ENCODE measurements at places on chromosomes 5 and 9. TPM values are rescaled to one million over a fixed set of nuclear protein-coding genes. Genes with fewer than 3 reads are reported as not detected.

- H3K4me3 ChIP-seq = peak overlapping the region; percentile 45
- peaks cover 2% of the 10 kb centered on the region for H3K4me1 ChIP-seq
- no peaks in the 10 kb centered on the region for H3K27me3 ChIP-seq
- H3K27ac ChIP-seq = peak overlapping the region; percentile 23
Observed at GRCh38 chr9:6715755-6716643, 41.8 kb upstream of the KDM4C start.

DNA sequence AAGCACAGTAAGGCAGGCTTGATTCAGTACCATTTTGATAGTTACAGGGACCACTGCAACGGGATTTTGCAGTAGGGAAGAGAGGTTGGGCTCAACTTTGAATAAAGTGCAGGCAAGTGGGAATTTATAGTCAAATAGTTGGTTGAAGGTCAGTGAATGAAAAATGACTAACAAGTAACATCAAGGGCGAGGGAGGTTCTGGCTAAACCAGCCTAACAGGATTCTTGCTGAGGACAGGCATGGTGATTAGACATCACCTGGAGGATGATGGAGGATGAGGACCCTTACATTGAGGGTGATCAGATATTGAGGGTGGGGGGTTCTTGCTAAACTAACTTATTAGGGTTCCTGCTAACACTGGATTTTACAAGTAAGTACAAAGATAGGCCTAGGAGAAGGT, 66.1 kb upstream of the SMC5 start:
- no peaks in the 10 kb centered on the region for H3K4me1 ChIP-seq
- no peaks in the 10 kb centered on the region for H3K27me3 ChIP-seq
- no peak overlapping the region for H3K27ac ChIP-seq

- no peaks in the 10 kb centered on the region for H3K27me3 ChIP-seq
- H3K36me3 ChIP-seq = no peaks in the 10 kb centered on the region
- DNase-seq = peak; percentile 92
- peak within 1 kb of the TSS; percentile 90 for H3K4me3 ChIP-seq
- peaks cover 10% of the 10 kb centered on the region for H3K4me1 ChIP-seq
Observed at GRCh38 chr5:151686674-151687407, at the start of gene SPARC. TSS of gene SPARC (minus strand) at chr5:151686915. CDS start at chr5:151676188, 10,727 bp downstream.

GRCh38 chr5:131423056-131423455, 159.2 kb downstream of the CDC42SE2 start:
- H3K27me3 ChIP-seq = no peaks in the 10 kb centered on the region
- no peak overlapping the region for H3K27ac ChIP-seq
- no peaks in the 10 kb centered on the region for H3K36me3 ChIP-seq
- H3K4me3 ChIP-seq = no peak overlapping the region
- H3K4me1 ChIP-seq = no peaks in the 10 kb centered on the region

DNA sequence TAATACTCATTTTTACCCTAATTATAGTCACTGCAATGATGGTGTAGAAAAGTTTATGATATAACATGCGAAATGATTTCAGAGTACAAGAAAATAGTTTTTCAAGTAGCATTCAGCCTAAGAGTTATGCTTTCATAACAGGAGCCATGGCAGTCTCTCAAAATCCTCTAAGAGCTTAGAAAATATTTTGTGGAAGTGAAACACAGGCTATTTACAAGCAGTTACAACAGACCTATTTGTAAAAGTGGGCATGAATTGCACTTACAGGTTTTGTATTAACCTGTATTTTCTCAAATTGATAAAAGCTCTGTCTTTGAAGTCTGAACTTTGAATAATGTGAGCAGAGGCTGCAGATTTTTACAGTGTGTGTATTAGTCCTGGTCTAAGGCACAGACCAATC, 523.3 kb downstream of the LRRC70 start:
- H3K36me3 ChIP-seq = no peaks in the 10 kb centered on the region
- no peak overlapping the region for H3K4me3 ChIP-seq
- H3K27ac ChIP-seq = no peak overlapping the region
- no peaks in the 10 kb centered on the region for H3K27me3 ChIP-seq

GRCh38 chr5:137501846-137502406, 2.8 kb upstream of the SPOCK1 start:
- no peaks in the 10 kb centered on the region for H3K36me3 ChIP-seq
- H3K4me1 ChIP-seq = no peaks in the 10 kb centered on the region
- no peak overlapping the region for H3K4me3 ChIP-seq
- no peak overlapping the region for H3K27ac ChIP-seq
- peaks cover 4% of the 10 kb centered on the region for H3K27me3 ChIP-seq

- H3K4me3 ChIP-seq = no peak overlapping the region
- H3K27ac ChIP-seq = no peak overlapping the region
- H3K27me3 ChIP-seq = no peaks in the 10 kb centered on the region
- no peaks in the 10 kb centered on the region for H3K36me3 ChIP-seq
Observed at GRCh38 chr9:25353783-25354182, 324.5 kb downstream of the TUSC1 start.

DNA sequence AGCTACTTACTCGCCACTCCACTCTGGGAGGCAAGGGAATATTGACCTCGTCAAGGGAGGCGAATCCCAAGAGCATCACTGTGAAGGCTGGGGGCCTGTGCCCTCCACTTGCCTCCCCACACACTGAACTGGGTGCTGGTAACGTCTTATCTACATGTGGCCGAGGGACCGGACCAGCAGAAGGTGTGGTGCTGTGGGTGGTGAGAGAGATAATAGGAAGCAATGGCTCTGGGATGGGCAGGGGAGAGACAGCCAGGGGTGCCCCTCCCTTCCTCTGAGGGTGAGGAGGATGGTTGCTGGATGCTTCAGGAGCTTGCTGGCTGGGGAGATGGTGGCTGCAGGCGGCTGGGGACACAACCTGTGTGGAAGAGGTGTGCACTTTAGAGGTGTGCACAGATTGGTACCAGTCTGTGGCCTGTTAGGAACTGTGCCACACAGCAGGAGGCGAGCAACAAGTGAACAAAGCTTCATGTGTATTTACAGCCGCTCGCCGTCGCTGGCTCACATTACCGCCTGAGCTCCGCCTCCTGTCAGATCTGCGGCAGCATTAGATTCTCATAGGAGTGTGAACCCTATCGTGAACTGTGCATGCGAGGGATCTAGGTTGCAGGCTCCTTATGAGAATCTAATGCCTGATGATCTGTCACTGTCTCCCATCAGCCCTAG, 100.3 kb downstream of the ENTREP1 start:
- H3K4me3 ChIP-seq = no peak overlapping the region
- no peaks in the 10 kb centered on the region for H3K36me3 ChIP-seq
- no peak overlapping the region for H3K27ac ChIP-seq
- no peaks in the 10 kb centered on the region for H3K27me3 ChIP-seq

GRCh38 chr9:128175102-128175563, 15.1 kb downstream of the BBLN start:
- no peak overlapping the region for H3K4me3 ChIP-seq
- H3K27me3 ChIP-seq = no peaks in the 10 kb centered on the region
- H3K4me1 ChIP-seq = peaks cover 3% of the 10 kb centered on the region
- no peak overlapping the region for H3K27ac ChIP-seq
- DNase-seq = no peak

DNA sequence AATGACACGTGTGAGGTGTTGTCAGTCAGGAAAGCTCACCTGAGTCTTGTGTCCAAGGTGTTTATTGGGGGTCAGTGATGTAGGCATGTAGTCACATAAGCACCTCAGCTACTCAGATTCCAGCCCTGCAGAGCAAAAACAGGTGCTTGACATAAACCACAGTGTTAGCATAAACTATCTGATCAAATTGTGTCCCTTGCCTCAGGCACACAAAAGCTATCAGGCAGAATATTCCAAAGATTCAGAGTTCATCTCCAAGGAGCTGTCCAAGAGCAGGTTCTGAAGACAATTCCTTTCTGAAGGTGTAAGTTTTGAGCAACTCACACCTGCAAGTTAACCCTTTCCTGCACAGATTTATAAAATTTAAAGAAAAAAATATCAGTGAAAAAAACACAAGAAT, 102.2 kb upstream of the ITGA1 start:
- no peaks in the 10 kb centered on the region for H3K36me3 ChIP-seq
- no peak overlapping the region for H3K27ac ChIP-seq
- H3K27me3 ChIP-seq = no peaks in the 10 kb centered on the region
- H3K4me1 ChIP-seq = no peaks in the 10 kb centered on the region
- no peak for DNase-seq

- peak; percentile 11 for DNase-seq
- H3K36me3 ChIP-seq = no peaks in the 10 kb centered on the region
- no peaks in the 10 kb centered on the region for H3K27me3 ChIP-seq
- H3K27ac ChIP-seq = no peak overlapping the region
- H3K4me3 ChIP-seq = no peak overlapping the region
- H3K4me1 ChIP-seq = no peaks in the 10 kb centered on the region
Observed at GRCh38 chr5:93789173-93790067, 48.0 kb upstream of the POU5F2 start.

DNA sequence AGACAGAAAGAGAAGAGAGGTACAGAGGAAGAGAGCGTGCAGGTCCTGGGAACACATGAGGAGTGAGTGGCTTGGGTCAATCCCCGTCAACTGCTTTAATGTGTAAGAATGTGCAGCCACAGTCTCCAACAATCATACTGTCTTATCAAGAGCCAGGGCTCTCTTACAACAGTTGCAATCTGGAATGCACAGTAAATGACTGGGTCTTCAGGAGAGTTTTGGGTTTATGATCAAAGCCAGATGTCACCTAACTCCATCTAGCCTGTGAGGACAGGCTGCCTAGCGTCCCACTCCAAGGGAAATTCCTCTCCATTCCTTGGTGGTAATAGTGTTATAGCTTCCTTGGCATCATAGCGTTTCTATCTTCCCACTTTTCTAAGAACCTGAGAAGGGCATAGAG, 75.0 kb upstream of the TRIO start:
- H3K27ac ChIP-seq = no peak overlapping the region
- no peaks in the 10 kb centered on the region for H3K27me3 ChIP-seq
- no peak for DNase-seq
- no peaks in the 10 kb centered on the region for H3K4me1 ChIP-seq

DNA sequence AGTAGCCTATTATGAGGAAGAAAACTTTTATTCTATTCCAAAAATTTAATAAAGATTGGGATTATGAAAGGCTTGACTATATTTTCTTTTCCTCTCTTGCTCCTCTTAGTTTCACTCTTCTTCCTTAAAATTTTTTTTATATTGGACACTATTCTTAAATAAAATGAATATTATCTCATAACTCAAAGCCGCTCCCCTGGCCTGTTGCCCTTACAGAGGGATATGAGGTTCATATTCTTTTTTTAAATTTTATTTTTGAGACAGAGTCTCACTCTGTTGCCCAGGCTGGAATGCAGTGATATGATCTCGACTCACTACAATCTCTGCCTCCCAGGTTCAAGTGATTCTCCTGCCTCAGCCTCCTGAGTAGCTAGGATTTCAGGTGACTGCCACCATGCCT, 106.8 kb upstream of the MPDZ start:
- H3K27me3 ChIP-seq = no peaks in the 10 kb centered on the region
- H3K27ac ChIP-seq = no peak overlapping the region
- no peak for DNase-seq
- no peaks in the 10 kb centered on the region for H3K4me1 ChIP-seq

DNA sequence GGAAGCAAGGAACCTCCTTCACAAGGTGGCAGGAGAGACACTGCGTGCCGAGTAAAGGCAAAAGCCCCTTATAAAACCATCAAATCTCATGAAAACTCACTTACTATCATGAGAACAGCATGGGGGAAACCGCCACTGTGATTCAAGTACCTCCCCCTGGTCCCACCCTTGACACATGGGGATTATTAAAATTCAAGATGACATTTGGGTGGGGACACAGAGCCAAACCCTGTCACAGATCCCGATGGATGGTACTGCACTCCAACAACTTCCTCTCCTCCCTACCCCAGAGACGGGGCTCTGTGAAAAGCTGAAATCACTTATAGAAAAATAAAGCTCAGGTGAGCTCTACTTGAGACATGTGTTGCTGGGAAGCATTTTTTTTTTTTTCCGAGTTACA, 10.3 kb upstream of the ADCY2 start:
- H3K36me3 ChIP-seq = no peaks in the 10 kb centered on the region
- no peaks in the 10 kb centered on the region for H3K4me1 ChIP-seq
- no peak overlapping the region for H3K27ac ChIP-seq
- H3K4me3 ChIP-seq = no peak overlapping the region
- H3K27me3 ChIP-seq = no peaks in the 10 kb centered on the region

DNA sequence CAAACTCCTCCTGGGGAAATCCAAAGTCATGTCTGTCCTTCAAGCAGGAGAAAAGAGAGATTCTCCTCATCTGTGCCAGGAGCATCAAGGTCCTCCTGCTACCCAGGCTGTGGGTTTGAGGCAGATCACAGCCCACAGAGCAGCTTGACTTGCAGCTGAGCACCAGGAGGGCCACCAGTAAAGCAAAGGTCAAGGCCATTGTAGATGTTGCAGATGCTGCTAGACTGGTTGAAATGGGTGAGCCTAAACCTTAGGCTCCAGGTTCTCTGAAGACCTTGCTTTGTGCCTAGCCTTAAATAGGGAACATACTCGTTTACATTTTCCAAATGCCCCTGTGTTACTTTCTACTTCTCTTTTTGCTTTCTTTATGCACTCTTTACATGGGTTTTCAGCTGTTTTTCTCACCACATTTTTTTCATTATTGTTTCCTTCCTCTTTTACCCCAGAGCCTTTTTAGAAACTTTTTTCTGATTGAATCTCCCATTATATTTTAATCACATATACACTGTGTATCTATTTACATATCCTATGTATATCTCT, at the start of gene IFNA2:
Gene IFNA2, minus strand, starts transcription at position 268 of the 540 bp plus-strand sequence. Its CDS starts 69 bp downstream, at position 199.
- H3K27me3 ChIP-seq = no peaks in the 10 kb centered on the region
- DNase-seq = no peak
- no peaks in the 10 kb centered on the region for H3K36me3 ChIP-seq
- H3K4me3 ChIP-seq = no peak within 1 kb of the TSS

- peaks cover 8% of the 10 kb centered on the region for H3K36me3 ChIP-seq
- no peaks in the 10 kb centered on the region for H3K27me3 ChIP-seq
- peak overlapping the region; percentile 45 for H3K27ac ChIP-seq
- H3K4me3 ChIP-seq = no peak overlapping the region
Observed at GRCh38 chr5:80706835-80707447, 52.2 kb upstream of the DHFR start.

Gene SPATA31A3
- total RNA-seq = not detected

Gene TICAM2
- total RNA-seq = 7.6 TPM

Gene OLFML2A
- 12.2 TPM for total RNA-seq

Gene THBS4
- total RNA-seq = 1.4 TPM

Gene SHISAL2B
- total RNA-seq = not detected

Gene PPP3R2
- total RNA-seq = not detected

Gene TSSK1B
- total RNA-seq = 0.13 TPM

Gene TTLL11
- 10.0 TPM for total RNA-seq

Gene PTGES
- 8.9 TPM for total RNA-seq

Measured in kidney (tissue), 22 donors.